ENCODE measurements at places on chromosomes 7 and 10. TPM values are rescaled to one million over a fixed set of nuclear protein-coding genes. Genes with fewer than 3 reads are reported as not detected.

GRCh38 chr10:84269773-84270172 lies 24.9 kb downstream of the RGR start:
- H3K27me3 ChIP-seq, result no peaks in the 10 kb centered on the region
- H3K27ac ChIP-seq, result no peak overlapping the region
- no peaks in the 10 kb centered on the region for H3K36me3 ChIP-seq
- H3K4me3 ChIP-seq, result no peak overlapping the region
- DNase-seq, result no peak

GRCh38 chr10:99926925-99927720 lies 82.6 kb downstream of the DNMBP start:
- no peaks in the 10 kb centered on the region for H3K36me3 ChIP-seq
- DNase-seq, result no peak
- H3K27ac ChIP-seq, result no peak overlapping the region
- H3K4me3 ChIP-seq, result no peak overlapping the region
- H3K4me1 ChIP-seq, result no peaks in the 10 kb centered on the region
- no peaks in the 10 kb centered on the region for H3K27me3 ChIP-seq

GRCh38 chr10:11179516-11180105 lies 161.9 kb downstream of the CELF2 start:
- H3K27ac ChIP-seq, result peak overlapping the region; percentile 95
- peak overlapping the region; percentile 50 for H3K4me3 ChIP-seq
- H3K36me3 ChIP-seq, result peaks cover 6% of the 10 kb centered on the region
- H3K27me3 ChIP-seq, result no peaks in the 10 kb centered on the region
- H3K4me1 ChIP-seq, result peaks cover 89% of the 10 kb centered on the region
- no peak for DNase-seq

DNA sequence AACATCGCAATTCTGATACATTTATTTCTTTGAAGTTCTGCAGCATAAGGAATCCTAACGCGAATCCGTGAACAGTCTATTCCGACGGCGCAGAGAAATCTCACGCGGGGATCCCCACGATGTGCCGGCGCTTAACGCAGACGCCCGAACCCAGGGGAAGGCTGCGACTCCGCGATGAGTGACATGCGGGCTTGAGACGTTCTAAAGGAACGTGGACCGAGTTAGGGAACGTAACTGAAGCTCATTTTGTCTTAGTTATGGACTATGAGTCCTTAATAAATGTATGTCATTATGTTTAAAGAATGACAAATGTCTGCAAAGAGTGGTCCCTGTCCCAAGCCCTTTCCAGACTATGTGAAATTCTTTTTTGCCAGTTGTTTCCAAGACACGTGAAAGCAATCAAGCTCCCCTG lies 995 bp upstream of the PARD3 start:
- no peaks in the 10 kb centered on the region for H3K36me3 ChIP-seq
- H3K27ac ChIP-seq, result no peak overlapping the region
- no peaks in the 10 kb centered on the region for H3K27me3 ChIP-seq
- H3K4me3 ChIP-seq, result no peak overlapping the region

GRCh38 chr7:135320268-135320667 lies 86.6 kb downstream of the STRA8 start:
- H3K4me3 ChIP-seq, result no peak overlapping the region
- H3K4me1 ChIP-seq, result no peaks in the 10 kb centered on the region

GRCh38 chr10:16965740-16966447 lies 148.7 kb upstream of the RSU1 start:
- no peak overlapping the region for H3K4me3 ChIP-seq
- H3K36me3 ChIP-seq, result no peaks in the 10 kb centered on the region
- H3K27ac ChIP-seq, result no peak overlapping the region
- no peaks in the 10 kb centered on the region for H3K4me1 ChIP-seq
- no peaks in the 10 kb centered on the region for H3K27me3 ChIP-seq

- H3K27ac ChIP-seq, result no peak overlapping the region
- no peak overlapping the region for H3K4me3 ChIP-seq
- no peaks in the 10 kb centered on the region for H3K36me3 ChIP-seq
- H3K27me3 ChIP-seq, result no peaks in the 10 kb centered on the region
- H3K4me1 ChIP-seq, result no peaks in the 10 kb centered on the region
Observed at GRCh38 chr10:60323162-60323561, 66.5 kb downstream of the ANK3 start.

GRCh38 chr7:5636446-5636835 lies 145.0 kb downstream of the RNF216 start:
- H3K36me3 ChIP-seq, result peaks cover 23% of the 10 kb centered on the region
- H3K27me3 ChIP-seq, result no peaks in the 10 kb centered on the region
- DNase-seq, result no peak
- no peak overlapping the region for H3K4me3 ChIP-seq
- no peak overlapping the region for H3K27ac ChIP-seq

GRCh38 chr10:27188259-27188658 lies 33.1 kb downstream of the MASTL start:
- no peaks in the 10 kb centered on the region for H3K27me3 ChIP-seq
- no peaks in the 10 kb centered on the region for H3K4me1 ChIP-seq
- no peak overlapping the region for H3K4me3 ChIP-seq
- H3K27ac ChIP-seq, result no peak overlapping the region

DNA sequence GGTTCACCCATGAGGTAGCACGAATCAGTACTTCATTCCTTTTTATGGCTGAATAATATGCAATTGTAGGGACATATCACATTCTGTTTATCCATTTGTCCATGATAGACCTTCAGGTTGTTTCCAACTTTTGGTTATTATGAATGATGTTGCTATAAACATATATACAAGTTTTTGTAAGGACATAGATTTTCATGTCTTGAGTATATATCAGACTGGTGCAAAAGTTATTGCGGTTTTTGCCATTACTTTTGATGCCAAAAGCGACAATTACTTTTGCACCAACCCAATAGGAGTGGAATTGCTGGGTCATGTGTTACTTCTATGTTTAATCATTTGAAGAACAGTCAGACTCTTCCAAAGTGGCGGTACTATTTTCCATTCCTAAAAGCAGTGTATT lies 361.5 kb downstream of the RPS24 start:
- H3K4me3 ChIP-seq, result no peak overlapping the region
- no peaks in the 10 kb centered on the region for H3K36me3 ChIP-seq
- no peaks in the 10 kb centered on the region for H3K27me3 ChIP-seq
- DNase-seq, result no peak
- no peaks in the 10 kb centered on the region for H3K4me1 ChIP-seq

DNA sequence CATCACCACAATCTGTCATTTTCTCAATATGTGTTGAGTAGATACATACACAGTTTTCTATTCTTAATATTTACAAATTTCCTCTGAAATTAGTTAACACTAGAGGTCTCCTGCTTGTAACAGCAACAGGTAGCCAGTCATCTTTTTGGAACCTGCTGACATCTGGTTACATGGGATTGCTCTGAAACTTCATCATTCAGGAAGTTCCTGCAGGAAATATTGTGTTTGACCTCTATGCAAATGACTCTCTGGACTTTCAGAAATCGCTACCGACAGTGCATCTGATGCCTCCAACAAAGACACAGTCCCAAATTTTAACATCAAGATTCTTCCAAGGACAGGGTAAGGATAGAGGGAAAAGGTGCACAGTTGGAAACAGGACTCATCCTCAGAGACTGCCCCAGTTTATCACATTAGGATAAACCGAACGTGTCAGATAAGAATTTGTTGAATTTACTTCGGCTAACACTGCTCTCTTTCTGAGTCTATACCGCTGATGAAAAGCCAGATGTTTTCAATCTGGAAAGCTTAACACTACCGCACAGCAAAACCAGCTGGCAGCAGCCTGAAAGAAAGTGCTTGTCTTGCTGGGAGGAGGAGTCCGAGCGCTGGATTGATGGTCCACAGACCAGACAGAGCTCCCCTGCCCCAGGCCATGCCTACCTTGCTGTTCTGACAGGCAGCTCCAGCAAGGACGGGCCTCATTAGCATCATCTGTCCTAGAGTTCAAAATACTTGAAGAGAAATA lies 633.4 kb downstream of the PARD3 start:
- no peaks in the 10 kb centered on the region for H3K36me3 ChIP-seq
- no peaks in the 10 kb centered on the region for H3K4me1 ChIP-seq
- no peak overlapping the region for H3K4me3 ChIP-seq
- no peak for DNase-seq
- no peak overlapping the region for H3K27ac ChIP-seq

- no peaks in the 10 kb centered on the region for H3K4me1 ChIP-seq
- no peak for DNase-seq
- no peak overlapping the region for H3K27ac ChIP-seq
- H3K27me3 ChIP-seq, result no peaks in the 10 kb centered on the region
- no peaks in the 10 kb centered on the region for H3K36me3 ChIP-seq
- H3K4me3 ChIP-seq, result no peak overlapping the region
Observed at GRCh38 chr10:131513901-131514300, 202.4 kb upstream of the TCERG1L start.

GRCh38 chr10:14415676-14416307 lies 85.1 kb upstream of the FRMD4A start:
- H3K27me3 ChIP-seq, result peaks cover 13% of the 10 kb centered on the region
- no peak overlapping the region for H3K4me3 ChIP-seq

Gene MMD2
- not detected for total RNA-seq

All from naive thymus-derived CD4-positive, alpha-beta T cell (primary cell).